ENCODE measurements at places on chromosomes 4 and X.
A peak's percentile ranks its signal among the peaks of the same experiment; 100 is the strongest.

DNA sequence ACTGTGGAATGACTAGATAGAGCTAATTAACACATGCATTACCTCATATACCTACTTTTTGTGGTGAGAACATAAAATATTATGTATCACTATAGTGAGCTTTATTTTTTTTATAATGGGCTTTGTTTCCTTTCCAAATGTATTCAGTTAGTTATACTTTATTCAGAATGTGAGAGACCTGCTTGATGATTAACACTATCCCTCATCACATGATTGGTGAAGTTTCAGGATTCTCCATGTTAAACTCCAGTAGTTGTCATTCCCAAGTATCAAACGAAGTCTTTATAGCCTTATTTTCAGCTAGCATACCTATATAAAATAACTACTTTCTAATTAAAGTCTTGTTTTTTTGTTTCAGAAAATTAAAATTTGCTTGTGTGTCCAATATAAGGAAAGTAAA, 8.8 kb downstream of the ZXDA start:
- no peak for DNase-seq

- DNase-seq = peak; percentile 30
Measured at GRCh38 chr4:17336524-17336961, 175.3 kb downstream of the QDPR start.

GRCh38 chrX:17591741-17592110, 145.6 kb upstream of the SCML1 start:
- no peak for DNase-seq

GRCh38 chr4:173998471-173999144, 284.9 kb downstream of the FBXO8 start:
- DNase-seq = no peak

GRCh38 chrX:150438165-150438564, 75.0 kb downstream of the MAMLD1 start:
- DNase-seq = no peak

DNA sequence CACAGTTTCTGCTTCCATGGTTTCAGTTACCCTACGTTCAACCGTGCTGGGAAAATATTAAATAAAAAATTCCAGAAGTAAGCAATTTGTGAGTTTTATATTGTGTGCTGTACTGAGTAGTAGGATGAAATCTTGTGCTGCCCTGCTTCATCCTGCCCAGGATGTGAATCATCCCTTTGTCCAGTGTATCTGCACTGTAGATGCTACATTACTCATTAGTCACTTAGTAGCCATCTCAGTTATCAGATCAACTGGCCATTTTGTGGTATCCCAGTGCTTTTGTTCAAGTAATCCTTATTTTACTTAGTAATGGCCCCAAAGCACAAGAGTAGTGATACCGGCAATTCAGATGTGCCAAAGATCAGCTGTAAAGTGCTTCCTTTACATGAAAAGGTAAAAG, 97.9 kb downstream of the COX18 start:
- no peak for DNase-seq

GRCh38 chrX:84487365-84488353, 14.6 kb downstream of the HDX start:
- DNase-seq = no peak

DNA sequence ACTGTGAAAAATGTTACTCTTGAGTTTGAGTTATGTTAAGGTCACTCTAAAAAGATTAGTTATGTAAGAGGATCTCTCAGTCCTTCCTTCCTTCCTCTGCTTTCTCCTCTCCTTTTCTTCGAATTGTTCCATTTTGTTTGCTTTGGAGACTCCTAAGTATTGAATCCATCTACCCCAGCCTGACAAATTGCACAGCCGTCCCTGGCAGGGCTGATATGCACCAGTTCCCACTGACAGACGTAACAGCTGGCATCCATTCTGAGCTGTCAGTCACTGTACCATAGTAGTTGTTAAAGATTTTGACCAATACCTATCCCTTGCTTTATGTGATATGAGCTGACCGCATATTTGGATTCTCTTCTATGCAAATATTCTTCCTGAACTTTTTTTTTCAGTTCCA, 210.7 kb upstream of the IGFBP7 start:
- no peak for DNase-seq
